ENCODE measurements at places on chromosomes 7 and 10.

GRCh38 chr7:620056-620455 is 100.4 kb upstream of the PDGFA start:
- peak; percentile 42 for DNase-seq

- no peak for DNase-seq
These were observed 312.8 kb downstream of the PHTF2 start for GRCh38 chr7:78111386-78111785.

- no peak for DNase-seq
These were observed 225.9 kb upstream of the INHBA start for GRCh38 chr7:41928781-41929180.

DNA sequence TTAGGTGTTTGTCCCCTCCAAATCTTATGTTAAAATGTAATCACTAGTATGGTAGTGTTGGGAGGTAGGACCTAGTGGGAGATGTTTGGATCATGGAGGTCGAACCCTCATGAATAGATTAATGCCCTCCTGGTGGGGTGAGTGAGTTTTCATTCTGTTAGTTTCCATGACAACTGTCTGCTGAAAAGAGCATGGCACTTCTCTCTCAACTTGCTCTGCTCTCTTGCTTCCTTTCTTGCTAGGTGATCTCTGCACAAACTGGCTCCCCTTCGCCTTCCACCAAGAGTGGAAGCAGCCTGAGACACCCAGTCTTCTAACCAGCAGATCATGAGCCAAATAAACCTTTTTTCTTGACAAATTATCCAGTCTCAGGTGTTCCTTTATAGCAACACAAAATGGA is 853.9 kb downstream of the SORCS1 start:
- DNase-seq, result no peak

DNA sequence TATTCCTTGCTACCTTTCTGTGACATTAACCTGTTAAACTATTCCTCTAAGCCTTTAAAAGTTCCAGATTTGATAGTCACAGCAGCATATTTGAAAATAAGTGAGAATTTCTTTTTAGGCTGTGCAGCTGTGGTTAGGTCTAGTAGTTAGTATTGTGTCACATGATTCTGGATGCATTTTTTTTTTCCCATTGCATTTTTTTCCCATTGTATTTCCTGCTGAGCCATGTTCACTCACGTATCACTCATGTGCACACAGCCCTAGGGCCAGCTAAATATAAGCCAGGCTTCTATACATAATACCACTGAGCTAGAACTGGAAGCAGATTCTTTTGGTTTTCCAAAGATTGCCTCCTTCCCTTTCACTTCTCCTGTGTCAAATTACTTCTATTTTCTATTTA is 37.4 kb downstream of the DNAJC9 start:
- DNase-seq, result no peak

GRCh38 chr10:46229144-46229563 is 57.6 kb upstream of the ANTXRL start:
- no peak for DNase-seq

GRCh38 chr7:157490465-157490912 is 153.7 kb downstream of the DNAJB6 start:
- DNase-seq, result peak; percentile 15

DNA sequence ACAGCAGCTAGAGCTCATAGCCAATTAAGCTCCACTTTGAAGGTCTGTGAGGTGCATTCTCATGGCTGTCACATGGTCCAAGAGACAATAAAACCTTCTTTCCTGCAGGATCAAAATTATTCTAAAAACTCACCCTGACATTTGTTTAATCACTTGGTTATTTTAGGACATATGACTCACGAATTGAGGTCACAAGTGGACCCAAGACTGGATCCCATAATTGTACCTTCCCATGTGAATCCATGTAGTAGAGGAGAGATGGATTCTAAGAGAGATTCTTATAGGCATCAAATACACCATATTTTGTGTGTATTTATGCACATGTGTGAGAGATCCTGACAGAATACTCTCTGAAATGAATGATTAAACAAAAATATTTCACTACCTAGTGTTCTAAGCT is 18.1 kb downstream of the POLR1F start:
- no peak for DNase-seq

DNA sequence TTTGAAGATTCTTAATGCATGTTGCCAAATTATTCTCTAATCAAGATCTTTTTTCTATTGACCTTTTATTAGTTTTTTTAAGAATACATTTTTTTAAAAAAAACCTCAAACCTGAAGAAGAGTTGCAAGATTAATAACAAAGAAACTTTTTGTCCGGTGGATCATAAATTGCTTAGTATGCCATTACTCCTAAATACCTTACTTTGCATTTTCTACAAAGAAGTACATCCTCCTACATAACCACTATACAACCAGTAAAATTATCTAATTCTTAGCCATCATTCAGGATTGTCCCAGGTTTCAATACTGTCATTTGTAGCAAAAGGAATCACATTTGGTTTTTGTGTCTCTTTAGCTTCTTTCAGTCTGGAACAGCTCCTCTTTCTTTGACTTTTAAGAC is 77.9 kb downstream of the SRI start:
- no peak for DNase-seq

- DNase-seq, result peak; percentile 49
These were observed 152.5 kb downstream of the PPP1R9A start for GRCh38 chr7:95059842-95060313.

- DNase-seq, result no peak
These were observed 140.3 kb upstream of the LAMB4 start for GRCh38 chr7:108270385-108271015.

GRCh38 chr7:32476816-32477648 is 13.1 kb downstream of the LSM5 start:
- DNase-seq, result no peak

DNA sequence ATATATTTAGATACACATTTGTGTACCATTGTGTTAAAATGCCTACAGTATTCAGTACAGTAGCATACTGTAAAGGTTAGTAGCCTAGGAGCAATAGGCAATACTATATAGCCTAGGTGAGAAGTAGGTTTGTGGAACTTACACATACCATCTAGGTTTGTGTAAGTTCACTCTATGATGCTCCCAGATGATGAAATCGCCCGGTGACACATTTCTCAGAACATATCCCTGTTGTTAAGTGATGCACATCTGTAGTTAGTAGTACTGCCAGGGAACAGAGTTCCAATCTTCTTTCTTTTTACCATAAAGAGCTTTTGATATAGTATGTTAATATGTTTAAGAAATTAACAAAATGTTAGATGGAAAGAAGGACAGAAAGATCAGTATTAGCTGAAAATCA is 138.2 kb downstream of the SNX13 start:
- no peak for DNase-seq

DNA sequence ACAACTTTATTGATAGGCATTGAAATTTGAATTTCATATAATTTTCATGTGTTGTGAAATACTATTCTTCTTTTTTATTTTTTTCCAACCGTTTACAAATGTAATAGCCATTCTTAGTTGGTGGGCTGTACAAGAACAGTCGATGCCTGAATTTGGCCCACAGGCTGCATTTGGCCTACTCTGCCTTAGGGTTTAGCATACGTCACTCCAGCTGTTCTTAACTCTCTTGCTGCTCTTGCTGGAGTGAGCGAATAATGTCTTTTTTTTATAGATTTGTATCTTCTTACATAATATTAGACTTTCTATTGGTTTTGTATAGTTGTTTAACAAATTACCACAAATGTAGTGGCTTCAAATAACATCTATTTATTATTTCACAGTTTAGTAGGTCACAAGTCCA is 163.4 kb upstream of the MKI67 start:
- no peak for DNase-seq

DNA sequence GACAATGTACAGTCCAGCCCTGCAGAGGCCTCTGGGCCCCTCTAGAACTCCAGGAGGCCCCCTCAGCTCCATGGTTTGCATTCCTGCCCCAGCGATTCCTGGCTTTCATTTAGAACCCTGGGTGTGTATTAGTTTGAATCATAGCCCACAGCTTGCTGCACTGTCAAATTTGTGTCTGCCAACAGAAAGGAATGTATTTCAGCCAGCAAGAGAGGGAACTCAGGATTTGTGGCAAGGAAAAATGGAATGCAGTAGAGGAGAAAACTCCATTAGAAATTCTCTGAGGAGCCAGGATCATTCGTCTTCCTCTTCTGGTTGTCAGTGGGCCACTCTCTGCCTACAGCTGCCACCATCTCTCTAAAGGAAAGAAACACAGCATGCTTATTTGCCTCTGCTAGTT is 27.9 kb upstream of the WDR11 start:
- peak; percentile 74 for DNase-seq

GRCh38 chr7:80731281-80731680 is 92.8 kb downstream of the CD36 start:
- no peak for DNase-seq

DNA sequence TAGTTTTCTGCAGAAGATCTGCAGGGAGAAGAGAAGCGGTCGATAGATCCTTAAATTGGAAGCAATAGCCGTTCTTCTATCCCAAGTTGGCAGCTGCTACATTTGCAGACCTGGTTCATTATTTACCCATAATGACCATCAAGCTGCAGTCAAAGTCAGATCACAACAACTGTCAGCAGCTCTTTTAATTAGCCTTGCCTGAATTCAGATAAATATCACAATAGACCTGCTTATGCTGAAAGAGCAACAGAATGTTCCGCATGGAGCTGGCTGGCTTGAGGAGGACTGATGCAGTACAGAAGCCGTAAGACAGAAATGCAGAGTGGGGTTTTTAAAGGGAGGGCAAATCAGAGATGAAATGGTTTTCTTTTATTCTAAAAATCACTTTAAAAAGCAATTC is 109.4 kb downstream of the HIBADH start:
- DNase-seq, result no peak

- peak; percentile 71 for DNase-seq
These were observed 234.6 kb upstream of the CCDC6 start for GRCh38 chr10:60140651-60141632.

DNA sequence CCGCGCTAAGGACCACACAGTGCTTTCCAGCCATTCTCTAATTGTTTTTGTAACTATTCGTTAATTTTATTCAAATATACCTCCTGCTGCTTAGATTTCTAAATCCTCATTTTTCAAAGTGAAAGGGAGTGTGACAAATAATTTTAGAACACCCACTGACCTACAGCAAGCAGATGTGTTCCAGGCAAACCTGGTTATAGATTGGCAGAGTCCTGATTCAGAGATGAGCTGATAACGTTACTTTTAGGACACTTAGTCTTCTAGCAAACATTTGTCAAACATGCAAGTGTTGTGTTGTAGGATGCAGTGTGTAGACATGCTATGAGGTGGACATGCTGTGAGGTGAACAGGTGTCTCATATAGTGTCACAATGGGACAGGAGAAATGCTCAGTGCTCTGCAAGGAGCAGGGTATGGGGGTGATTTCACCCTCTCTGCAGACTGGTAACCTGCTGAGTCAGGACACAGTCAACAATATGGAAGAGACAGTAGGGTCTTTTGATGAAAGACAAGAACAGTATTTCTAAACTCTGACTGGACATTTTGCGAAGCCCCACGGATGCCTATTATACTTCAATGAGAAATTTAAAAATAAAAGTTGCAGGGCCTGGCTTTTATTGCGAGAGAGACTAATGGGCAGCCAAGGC is 92.2 kb upstream of the ANLN start:
- DNase-seq, result no peak

Measured in umbilical cord (tissue), 2 donors.